Lung microvascular endothelial cell (primary cell): ENCODE measurements at places on chromosomes 12 and 14. TPM values are rescaled to one million over a fixed set of nuclear protein-coding genes. Genes with fewer than 3 reads are reported as not detected.

Gene LHX5
- not detected in 2 replicates for total RNA-seq

Gene BCL11B
- under 0.01 TPM in 2 replicates for total RNA-seq

Gene DIO3
- total RNA-seq = not detected in 2 replicates

Gene OR6C2
- total RNA-seq = not detected in 2 replicates

Gene CELA1
- total RNA-seq = not detected in 2 replicates

Gene OAS1
- total RNA-seq = 13.5 and 21.4 TPM in 2 replicates

Gene LBHD2
- total RNA-seq = not detected in 2 replicates

Gene GNB3
- total RNA-seq = 0.22 and 0.40 TPM in 2 replicates

Gene RTL1
- total RNA-seq = not detected in 2 replicates

Gene OR4Q2
- not detected in 2 replicates for total RNA-seq

Gene P2RX2
- not detected in 2 replicates for total RNA-seq

Gene RIN3
- 3.7 and 4.4 TPM in 2 replicates for total RNA-seq

Gene NGB
- total RNA-seq = not detected in 2 replicates

Gene GNG2
- total RNA-seq = 5.8 and 10.0 TPM in 2 replicates

Gene ERP27
- total RNA-seq = 0.22 TPM in 1 of 2 replicates, not detected in the other

Gene COL2A1
- total RNA-seq = not detected in 2 replicates

Gene HVCN1
- total RNA-seq = 2.2 and 5.0 TPM in 2 replicates

Gene SERPINA10
- total RNA-seq = not detected in 2 replicates

Gene BEGAIN
- 0.20 TPM in 1 of 2 replicates, not detected in the other for total RNA-seq

Gene CLECL1
- not detected in 2 replicates for total RNA-seq

Gene VIPAS39
- 20.3 and 22.0 TPM in 2 replicates for total RNA-seq

Gene PCBP2
- total RNA-seq = 299 TPM in 2 replicates

Gene LRRIQ1
- total RNA-seq = under 0.01 TPM in 2 replicates

Gene FGD4
- 9.2 and 9.9 TPM in 2 replicates for total RNA-seq

Gene NKX2-1
- total RNA-seq = under 0.01 TPM in 1 of 2 replicates, not detected in the other

Gene TC2N
- 1.7 and 46.2 TPM in 2 replicates for total RNA-seq

Gene DCN
- total RNA-seq = 0.20 TPM in 1 of 2 replicates, not detected in the other

Gene CCDC175
- not detected in 2 replicates for total RNA-seq

Gene ANO2
- 14.4 and 84.1 TPM in 2 replicates for total RNA-seq

Gene PRR13
- total RNA-seq = 14.1 and 17.9 TPM in 2 replicates

Gene VRTN
- total RNA-seq = not detected in 2 replicates

Gene TAS2R46
- total RNA-seq = 0.65 and 0.79 TPM in 2 replicates

Gene LAG3
- total RNA-seq = 0.20 and 0.22 TPM in 2 replicates

Gene ADAM21
- total RNA-seq = under 0.01 TPM in 2 replicates

Gene IFNG-AS1
- total RNA-seq = not detected in 2 replicates

Gene GZMH
- total RNA-seq = not detected in 2 replicates

Gene FZD10
- total RNA-seq = 0.87 and 0.99 TPM in 2 replicates

Gene LUM
- total RNA-seq = not detected in 2 replicates

Gene GPR84
- total RNA-seq = under 0.01 TPM in 1 of 2 replicates, not detected in the other
